ENCODE measurements at places on chromosomes 1 and 21.

DNA sequence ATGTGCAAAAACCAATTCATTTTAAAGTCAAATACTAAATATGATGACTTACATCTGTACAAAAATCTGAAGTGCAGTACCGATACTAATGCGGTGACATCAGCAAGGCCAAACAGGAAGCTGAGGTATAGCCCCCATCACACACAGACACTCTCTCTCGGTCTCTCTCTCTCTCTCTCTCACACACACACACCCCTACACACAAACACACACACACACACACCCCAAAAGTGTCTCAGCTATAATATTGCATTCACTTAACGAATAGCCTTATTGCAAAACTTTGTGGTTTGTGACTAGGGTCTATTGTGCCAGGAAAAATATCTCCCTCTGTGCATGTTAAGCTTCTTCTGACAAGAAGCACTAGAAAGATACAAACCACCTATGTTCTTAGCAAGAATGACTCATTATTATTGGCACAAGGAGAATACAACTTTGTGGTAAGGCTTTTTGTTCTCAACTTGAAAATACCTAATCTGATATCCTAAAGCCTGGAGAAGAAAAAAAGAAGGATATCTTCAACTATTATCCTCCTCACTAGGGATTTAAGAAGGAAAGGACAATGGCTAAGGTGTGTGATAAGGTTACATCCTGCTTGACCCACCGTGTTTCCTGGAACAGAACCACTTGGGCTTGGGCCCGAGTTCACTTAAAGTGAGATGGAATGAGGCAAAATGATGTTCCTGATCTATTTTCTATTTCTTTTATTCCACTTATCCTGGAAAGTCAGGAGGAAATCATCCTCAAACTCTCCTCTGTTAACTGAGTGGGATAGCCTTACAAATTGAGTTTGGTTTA is 107.1 kb downstream of the NIBAN1 start:
- H3K27ac ChIP-seq = no peak overlapping the region
- no peaks in the 10 kb centered on the region for H3K27me3 ChIP-seq
- no peaks in the 10 kb centered on the region for H3K4me1 ChIP-seq
- no peak for DNase-seq
- no peak overlapping the region for H3K4me3 ChIP-seq

DNA sequence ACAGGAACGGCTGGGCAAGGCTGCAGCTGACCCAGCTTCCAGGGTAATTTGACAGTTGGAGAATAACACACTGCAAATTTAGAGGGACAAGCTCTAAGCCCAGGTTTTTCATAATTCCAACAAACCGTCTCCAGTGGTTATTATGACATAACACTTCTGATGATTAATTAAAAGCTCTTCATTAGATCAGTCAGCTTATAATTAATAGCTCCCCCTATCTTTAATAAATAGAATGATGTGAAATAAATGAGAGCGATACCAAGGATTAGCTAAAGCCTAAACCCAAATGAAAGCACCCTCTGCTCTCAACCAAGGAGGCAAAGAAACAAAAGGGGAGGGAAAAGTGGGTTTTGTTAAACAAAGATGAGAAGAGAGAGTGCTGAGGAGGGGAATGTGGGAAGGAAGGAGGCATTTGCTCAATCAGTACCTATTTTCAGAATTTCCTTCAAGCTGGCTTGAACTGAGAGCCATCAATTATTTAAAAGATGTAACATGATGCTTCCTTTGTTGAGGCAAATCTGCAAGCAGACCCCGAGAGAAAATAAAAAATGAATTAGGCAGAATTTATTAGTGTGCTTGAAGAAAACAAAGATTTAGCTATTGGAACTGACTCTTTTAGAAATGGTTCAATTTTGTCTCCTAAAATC is 221.8 kb upstream of the ESRRG start:
- H3K36me3 ChIP-seq = no peaks in the 10 kb centered on the region
- H3K4me1 ChIP-seq = no peaks in the 10 kb centered on the region
- no peak overlapping the region for H3K27ac ChIP-seq
- DNase-seq = no peak
- no peaks in the 10 kb centered on the region for H3K27me3 ChIP-seq

- peaks cover 15% of the 10 kb centered on the region for H3K4me1 ChIP-seq
- no peaks in the 10 kb centered on the region for H3K27me3 ChIP-seq
- H3K4me3 ChIP-seq = no peak overlapping the region
- DNase-seq = no peak
These were observed 150.3 kb downstream of the DHRS3 start for GRCh38 chr1:12467570-12468286.

DNA sequence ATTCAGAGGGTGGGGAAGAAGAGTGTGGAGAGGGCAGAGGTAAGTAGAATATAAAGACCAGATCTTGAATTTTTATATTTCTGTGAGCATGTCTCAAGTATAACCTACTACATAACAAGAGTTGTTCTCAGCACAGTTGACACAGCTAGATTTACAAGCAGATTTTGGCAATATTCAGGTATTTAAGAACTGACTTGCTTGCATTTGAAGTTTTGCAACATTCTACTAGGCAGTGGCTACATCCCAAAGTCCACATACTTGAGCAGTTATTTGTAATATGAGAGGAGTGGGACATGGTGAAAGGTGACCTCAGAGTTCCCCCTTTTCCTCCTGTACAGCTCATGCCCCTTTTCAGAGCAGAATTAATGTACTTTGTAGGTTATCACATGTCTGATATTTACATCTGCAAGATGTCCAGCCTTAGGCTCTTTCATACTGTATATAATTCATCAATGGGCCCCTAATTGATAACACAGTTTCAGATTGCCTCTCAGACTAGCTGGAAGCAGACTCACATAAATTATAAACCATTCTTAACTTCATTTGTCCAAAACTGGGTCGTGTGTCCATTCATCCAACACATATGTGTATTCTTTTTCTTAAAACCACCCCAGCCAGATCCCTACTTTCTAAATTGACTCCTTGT is 136.7 kb upstream of the RAVER2 start:
- H3K27ac ChIP-seq = no peak overlapping the region
- H3K4me3 ChIP-seq = no peak overlapping the region

DNA sequence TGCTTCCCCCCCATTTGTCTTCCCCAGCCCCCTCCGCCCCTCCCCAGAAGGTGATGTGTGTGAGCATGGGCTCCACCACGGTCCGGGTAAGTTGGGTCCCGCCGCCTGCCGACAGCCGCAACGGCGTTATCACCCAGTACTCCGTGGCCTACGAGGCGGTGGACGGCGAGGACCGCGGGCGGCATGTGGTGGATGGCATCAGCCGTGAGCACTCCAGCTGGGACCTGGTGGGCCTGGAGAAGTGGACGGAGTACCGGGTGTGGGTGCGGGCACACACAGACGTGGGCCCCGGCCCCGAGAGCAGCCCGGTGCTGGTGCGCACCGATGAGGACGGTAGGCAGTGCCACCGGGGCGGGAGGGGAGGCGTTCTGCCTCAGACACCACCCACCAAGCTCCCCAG is 52.2 kb upstream of the KDM4A start:
- H3K4me3 ChIP-seq = no peak overlapping the region
- H3K27me3 ChIP-seq = no peaks in the 10 kb centered on the region
- no peaks in the 10 kb centered on the region for H3K4me1 ChIP-seq
- no peak overlapping the region for H3K27ac ChIP-seq

- H3K27me3 ChIP-seq = no peaks in the 10 kb centered on the region
- H3K27ac ChIP-seq = peak overlapping the region; percentile 75
- no peak overlapping the region for H3K4me3 ChIP-seq
- no peaks in the 10 kb centered on the region for H3K36me3 ChIP-seq
- no peak for DNase-seq
These were observed 354.2 kb upstream of the ESRRG start for GRCh38 chr1:217077426-217077825.

DNA sequence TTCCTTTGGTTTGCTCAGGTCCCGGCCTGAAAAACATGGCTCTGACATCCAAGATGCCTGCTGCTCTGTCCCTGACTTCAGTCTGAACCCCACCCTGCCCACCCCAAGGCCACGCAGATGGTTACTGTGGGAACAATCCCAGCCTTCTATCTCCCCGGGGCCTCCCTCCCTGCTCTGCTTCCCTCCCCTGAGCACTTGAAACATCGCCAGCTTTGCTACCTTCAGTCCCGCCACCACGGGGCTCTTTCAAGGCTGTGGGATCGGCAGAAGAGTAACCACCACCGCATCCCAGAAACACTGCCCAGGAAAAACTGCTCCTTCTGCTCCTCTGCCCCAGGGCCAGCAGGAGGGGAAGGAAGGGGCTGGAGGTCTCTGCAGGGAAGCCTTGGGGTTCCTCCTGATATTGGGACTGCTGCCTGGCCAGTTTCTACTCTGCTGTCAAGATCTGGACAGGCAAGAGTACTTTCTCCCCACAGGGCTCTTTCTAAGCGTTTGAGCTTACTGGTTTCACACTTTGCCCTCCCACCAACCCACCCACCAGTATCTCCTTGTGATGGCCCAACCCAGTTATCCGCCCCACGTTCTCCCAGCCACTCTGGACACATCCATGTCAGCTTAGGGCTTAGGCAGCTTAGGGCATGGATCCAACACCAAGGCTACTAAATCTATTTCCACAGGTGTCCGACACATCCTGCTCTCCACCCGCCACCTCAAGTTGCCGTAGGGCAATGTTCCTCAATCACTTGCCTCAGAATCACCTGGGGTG is 8.4 kb downstream of the ETNK2 start:
- H3K4me1 ChIP-seq = no peaks in the 10 kb centered on the region
- no peaks in the 10 kb centered on the region for H3K27me3 ChIP-seq

DNA sequence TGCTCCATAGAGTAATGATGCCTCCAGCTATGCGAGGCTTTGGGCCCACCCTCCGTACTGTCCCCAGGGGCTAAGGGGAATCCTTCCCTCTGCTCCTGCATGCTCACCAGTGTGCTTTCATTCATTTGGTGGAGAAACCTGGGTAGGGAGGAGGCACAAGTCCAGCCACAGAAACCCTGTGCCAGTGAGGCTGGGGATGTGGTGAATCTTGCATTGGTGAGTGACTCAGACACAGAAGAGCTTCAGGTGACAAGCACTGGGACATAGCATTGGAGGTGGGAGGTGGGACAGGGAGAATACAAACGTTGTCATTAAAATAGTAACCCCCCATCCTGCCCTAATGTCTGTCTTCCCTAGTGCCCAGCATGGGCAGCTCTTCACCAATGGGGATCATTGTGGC is 5.2 kb downstream of the FCGR2A start:
- H3K4me1 ChIP-seq = peaks cover 19% of the 10 kb centered on the region
- no peak overlapping the region for H3K27ac ChIP-seq
- H3K27me3 ChIP-seq = no peaks in the 10 kb centered on the region
- DNase-seq = no peak
- H3K36me3 ChIP-seq = no peaks in the 10 kb centered on the region

- H3K27ac ChIP-seq = no peak overlapping the region
- no peak overlapping the region for H3K4me3 ChIP-seq
- no peaks in the 10 kb centered on the region for H3K27me3 ChIP-seq
These were observed 80.1 kb downstream of the BACH1 start for GRCh38 chr21:29378832-29379231.

DNA sequence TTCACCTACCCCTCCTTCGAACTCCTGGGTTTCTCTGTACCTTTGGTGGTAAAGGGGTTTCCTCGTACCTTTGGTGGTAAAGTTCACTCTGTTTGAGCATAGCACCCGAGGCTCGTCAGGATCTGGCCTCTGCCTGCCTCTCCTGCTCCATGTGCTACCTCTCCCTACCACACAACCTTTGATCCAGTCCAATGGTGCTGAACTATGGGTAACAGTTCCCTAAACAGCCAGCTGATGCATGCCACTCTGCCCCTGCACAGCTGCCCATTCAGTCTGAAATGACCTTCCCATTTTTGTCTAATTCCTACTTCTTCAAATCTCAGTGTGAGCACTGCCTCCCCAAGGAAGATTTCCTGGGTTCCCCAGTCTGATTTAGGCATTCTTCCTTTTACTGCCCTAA is 14.0 kb downstream of the OVAAL start:
- no peak for DNase-seq
- H3K4me3 ChIP-seq = no peak overlapping the region
- no peak overlapping the region for H3K27ac ChIP-seq
- no peaks in the 10 kb centered on the region for H3K27me3 ChIP-seq

GRCh38 chr1:96596226-96596922 is 125.2 kb upstream of the PTBP2 start:
- H3K27ac ChIP-seq = no peak overlapping the region
- peak; percentile 17 for DNase-seq
- H3K27me3 ChIP-seq = no peaks in the 10 kb centered on the region
- no peaks in the 10 kb centered on the region for H3K36me3 ChIP-seq
- no peaks in the 10 kb centered on the region for H3K4me1 ChIP-seq

DNA sequence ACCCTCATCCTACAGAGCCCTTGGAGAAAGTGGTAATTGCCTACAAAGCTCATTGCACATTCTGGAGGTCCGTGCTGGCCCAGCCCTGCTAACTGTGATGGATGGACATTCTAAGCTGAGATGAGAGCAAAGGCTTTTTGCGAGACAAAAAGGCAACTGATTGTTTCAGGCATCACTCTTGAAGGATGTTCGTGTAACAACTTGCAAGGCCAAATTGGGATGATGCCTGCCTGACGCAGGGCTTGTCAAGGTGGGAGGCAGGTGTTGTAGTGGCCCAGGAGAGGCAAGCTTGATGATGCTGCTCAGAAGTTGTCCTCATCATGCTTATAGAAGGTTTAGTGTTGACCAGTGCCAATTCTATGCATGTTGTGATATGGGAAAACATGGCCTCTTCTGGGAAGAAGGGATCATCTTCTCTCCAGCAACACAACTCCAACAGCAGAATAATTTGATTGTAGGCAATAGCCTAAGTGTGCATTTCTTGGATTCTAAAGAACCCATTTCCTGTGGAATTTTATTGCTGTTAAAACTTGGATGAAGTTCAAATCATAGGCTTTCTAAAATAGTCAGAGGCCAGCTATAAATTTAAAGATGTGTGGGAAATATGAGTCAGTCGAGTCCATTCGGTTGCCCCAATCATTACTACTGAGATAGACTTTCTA is 102.5 kb upstream of the COA6 start:
- H3K36me3 ChIP-seq = no peaks in the 10 kb centered on the region
- H3K4me1 ChIP-seq = no peaks in the 10 kb centered on the region
- H3K27ac ChIP-seq = no peak overlapping the region
- DNase-seq = no peak

DNA sequence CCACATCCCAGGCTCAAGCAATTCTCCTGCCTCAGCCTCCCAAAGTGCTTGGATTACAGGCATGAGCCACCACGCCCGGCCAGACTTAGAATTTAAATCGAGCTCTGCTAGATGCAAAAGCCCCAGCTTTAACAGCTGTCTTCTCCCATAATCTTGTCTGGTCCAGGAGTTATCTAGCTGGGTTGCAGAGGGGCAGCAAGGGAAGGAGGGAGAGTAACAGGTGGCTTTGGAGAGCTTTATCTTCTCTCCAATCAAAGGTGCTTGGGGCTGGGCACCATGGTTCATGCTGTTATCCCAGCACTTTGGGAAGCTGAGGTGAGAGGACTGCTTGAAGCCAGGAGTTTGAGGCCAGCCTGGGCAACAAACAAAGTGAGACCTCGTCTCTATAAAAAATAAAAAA is 3.9 kb downstream of the RHBG start:
- H3K4me3 ChIP-seq = no peak overlapping the region
- no peak overlapping the region for H3K27ac ChIP-seq
- no peaks in the 10 kb centered on the region for H3K27me3 ChIP-seq
- H3K36me3 ChIP-seq = no peaks in the 10 kb centered on the region

- no peaks in the 10 kb centered on the region for H3K4me1 ChIP-seq
- peaks cover 9% of the 10 kb centered on the region for H3K36me3 ChIP-seq
- H3K27ac ChIP-seq = no peak overlapping the region
These were observed 27.4 kb downstream of the RRP15 start for GRCh38 chr1:218312509-218312908.

Data from lung (tissue), 17 donors.